ENCODE measurements at places on chromosomes 7 and 10. TPM values are rescaled to one million over a fixed set of nuclear protein-coding genes. Genes with fewer than 3 reads are reported as not detected.

The PIK3CG gene
- total RNA-seq, result 0.26 TPM

The EPO gene
- total RNA-seq, result not detected

The RELN gene
- total RNA-seq, result 1.3 TPM

The ACTR3C gene
- not detected for total RNA-seq

The AGAP3 gene
- 31.8 TPM for total RNA-seq

The ATP6V1F gene
- 92.7 TPM for total RNA-seq

The EGR2 gene
- total RNA-seq, result 0.25 TPM

The CEP55 gene
- total RNA-seq, result 32.0 TPM

The PPP1R17 gene
- total RNA-seq, result not detected

The BAG3 gene
- total RNA-seq, result 10.7 TPM

The FGL2 gene
- 616 TPM for total RNA-seq

The KIF11 gene
- total RNA-seq, result 21.5 TPM

The PFKP gene
- total RNA-seq, result 156 TPM

The TUBB8 gene
- total RNA-seq, result not detected

The CPVL gene
- 0.13 TPM for total RNA-seq

The CYP3A7 gene
- not detected for total RNA-seq

The LRRN3 gene
- total RNA-seq, result 42.8 TPM

The INHBA gene
- 58.7 TPM for total RNA-seq

The PLPP4 gene
- total RNA-seq, result 0.25 TPM

The CARD11 gene
- total RNA-seq, result 0.13 TPM

The MYL7 gene
- total RNA-seq, result not detected

The CLDN3 gene
- total RNA-seq, result not detected

The SPDYE16 gene
- total RNA-seq, result 0.06 TPM

The MYH16 gene
- not detected for total RNA-seq

The ELFN1 gene
- under 0.01 TPM for total RNA-seq

The ZNF485 gene
- 1.3 TPM for total RNA-seq

The SFMBT2 gene
- 1.2 TPM for total RNA-seq

The LIPM gene
- not detected for total RNA-seq

The C10orf105 gene
- under 0.01 TPM for total RNA-seq

The OR6V1 gene
- not detected for total RNA-seq

The CALY gene
- not detected for total RNA-seq

The NACAD gene
- 0.53 TPM for total RNA-seq

The NRP1 gene
- total RNA-seq, result 990 TPM

The BEND7 gene
- total RNA-seq, result 2.9 TPM

The THSD7A gene
- total RNA-seq, result 1.1 TPM

The OR2A12 gene
- total RNA-seq, result not detected

The ANKRD61 gene
- total RNA-seq, result 0.26 TPM

The RET gene
- total RNA-seq, result not detected

The GCK gene
- total RNA-seq, result 0.25 TPM

The RBM20 gene
- 0.66 TPM for total RNA-seq

The ZNF37A gene
- total RNA-seq, result 9.9 TPM

The GPR146 gene
- 0.79 TPM for total RNA-seq

The NPY4R2 gene
- not detected for total RNA-seq

The TEX36 gene
- not detected for total RNA-seq

The SMO gene
- 7.5 TPM for total RNA-seq

The IGFBP1 gene
- 0.37 TPM for total RNA-seq

The SEMA4G gene
- 0.13 TPM for total RNA-seq

The TMEM176B gene
- total RNA-seq, result 0.13 TPM

The GFRA1 gene
- 0.12 TPM for total RNA-seq

The GNAT3 gene
- total RNA-seq, result not detected

The C10orf67 gene
- total RNA-seq, result not detected

Measured in aortic smooth muscle cell (primary cell).